ENCODE measurements at places on chromosomes 6 and 20.

GRCh38 chr6:167831281-167831828 is 4.6 kb downstream of the AFDN start:
- no peak for DNase-seq

DNA sequence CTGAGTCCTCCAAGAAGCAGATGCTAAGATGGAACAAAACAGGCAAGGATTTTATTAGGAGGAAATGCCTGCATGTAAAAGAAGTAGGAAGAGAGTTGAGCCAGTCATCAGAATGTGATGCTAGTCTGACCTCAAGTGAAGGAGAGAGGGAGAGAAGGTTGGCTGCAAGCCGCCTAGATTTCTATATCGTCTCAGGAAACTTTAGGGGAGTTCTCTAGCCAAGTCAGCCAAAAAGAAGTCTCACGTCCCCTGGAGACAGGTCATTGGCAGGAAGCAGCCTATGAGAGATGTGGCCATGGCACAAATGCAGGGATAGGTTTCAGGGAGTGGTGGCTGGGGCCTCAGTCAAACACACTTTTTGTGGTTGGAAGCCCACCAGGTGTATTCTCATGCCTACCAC is 378.0 kb downstream of the CD109 start:
- no peak for DNase-seq

GRCh38 chr6:169158174-169158573 is 95.5 kb downstream of the THBS2 start:
- DNase-seq, result no peak

GRCh38 chr6:128519132-128519930 is 1.1 kb downstream of the PTPRK start:
- DNase-seq, result peak; percentile 53

DNA sequence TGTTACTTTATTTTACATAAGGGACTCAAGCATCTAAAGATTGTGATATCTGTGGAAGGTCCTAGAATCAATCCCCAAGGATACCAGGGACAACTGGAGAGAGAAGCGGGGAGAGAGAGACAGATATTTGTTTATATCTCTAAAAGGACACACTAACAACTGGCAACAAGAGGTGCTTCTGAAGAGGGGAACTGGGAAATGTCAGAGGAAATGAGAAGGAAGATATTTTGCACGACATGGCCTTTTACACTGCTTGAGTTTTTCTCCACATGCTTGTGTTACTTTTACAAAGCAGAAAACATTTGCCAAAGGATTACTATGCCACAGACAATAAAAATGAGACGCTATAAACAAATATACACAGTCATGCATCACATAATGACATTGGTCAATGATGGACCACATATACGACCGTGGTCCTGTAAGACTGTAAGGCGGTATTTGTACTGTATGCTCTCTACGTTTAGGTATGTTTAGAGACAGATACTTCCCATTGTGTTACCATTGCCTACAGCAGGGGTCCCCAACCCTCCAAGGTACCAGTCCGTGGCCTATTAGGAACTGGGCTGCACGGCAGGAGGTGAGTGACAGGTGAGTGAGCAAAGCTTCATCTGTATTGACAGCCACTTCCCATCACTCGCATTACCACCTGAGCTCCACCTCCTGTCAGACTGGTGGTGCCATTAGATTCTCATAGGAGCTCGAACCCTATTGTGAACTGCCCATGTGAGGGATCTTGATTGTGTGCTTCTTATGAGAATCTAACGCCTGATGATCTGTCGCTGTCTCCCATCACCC is 64.6 kb upstream of the PTPN1 start:
- DNase-seq, result no peak

GRCh38 chr6:11606332-11606731 is 68.8 kb downstream of the TMEM170B start:
- DNase-seq, result peak; percentile 24

GRCh38 chr6:166620478-166621113 is 6.5 kb downstream of the RPS6KA2 start:
- DNase-seq, result peak; percentile 26

- DNase-seq, result no peak
Measured at GRCh38 chr6:13526727-13527670, 39.6 kb upstream of the GFOD1 start.

GRCh38 chr20:53829724-53830521 is 236.3 kb upstream of the ZNF217 start:
- peak; percentile 78 for DNase-seq

DNA sequence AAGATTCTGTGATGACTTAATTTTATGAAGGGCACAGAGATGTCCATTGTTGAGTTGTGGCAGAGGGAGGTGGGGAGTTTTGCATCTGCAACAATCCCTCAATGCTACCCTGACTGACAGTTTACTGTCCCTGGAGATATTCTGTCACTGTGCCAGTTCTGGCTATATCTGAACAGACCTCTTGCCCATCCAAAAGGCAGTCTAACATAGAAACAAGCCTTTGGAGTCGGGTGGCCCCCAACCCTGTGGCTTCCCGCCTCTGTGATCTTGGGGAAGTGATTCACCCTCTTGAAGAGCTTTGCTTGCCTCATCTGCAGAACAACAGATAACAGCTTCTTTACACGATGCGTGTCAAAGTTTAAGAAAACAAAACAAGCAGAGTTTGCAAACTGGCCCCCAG is 3.8 kb upstream of the E2F1 start:
- peak; percentile 85 for DNase-seq

DNA sequence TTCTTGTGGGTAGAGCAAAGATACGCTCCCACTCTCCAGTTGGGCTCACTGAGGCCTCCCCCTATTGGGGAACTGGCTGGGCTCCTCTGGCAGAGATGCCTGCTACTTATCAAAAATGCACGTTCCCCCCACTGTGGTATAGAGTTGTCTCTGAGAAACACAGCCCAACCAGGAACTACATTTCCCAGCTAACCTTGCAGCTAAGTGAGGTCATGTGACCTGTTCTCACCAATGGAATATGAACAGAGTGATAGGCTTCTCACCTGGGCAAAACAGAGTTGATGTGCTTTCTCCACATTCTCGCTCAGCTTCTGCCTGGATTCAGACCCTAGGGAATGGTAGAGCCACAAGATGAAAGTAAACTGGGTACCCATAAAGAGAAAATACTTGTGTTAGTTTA is 49.1 kb upstream of the PTPRT start:
- DNase-seq, result no peak

- no peak for DNase-seq
Measured at GRCh38 chr6:145733207-145733606, 2.1 kb downstream of the EPM2A start.

- no peak for DNase-seq
Measured at GRCh38 chr6:2396042-2396657, 150.7 kb upstream of the GMDS start.

DNA sequence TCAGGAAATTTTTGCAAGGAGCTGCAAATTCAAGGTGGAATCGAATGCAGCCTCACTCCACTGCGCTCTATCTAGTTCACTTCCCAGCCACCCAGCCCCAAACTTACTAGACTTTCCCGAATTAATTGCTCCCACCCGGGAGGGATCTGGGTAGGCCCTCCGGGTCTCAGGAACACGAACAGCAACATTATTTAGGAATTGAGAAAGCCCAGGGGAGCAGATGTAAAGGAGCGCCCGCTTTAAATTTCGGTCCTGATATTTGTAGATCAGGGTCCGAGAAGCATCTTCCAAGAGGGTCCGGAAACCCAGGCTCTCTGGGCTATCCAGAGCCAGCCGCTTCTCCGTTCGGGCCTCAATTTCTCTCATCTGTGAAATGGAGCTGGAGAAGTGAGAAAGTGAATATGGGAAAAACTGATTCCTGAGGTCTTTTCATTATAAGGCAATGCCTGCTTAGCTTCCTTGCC is 490 bp upstream of the ID1 start:
- no peak for DNase-seq

DNA sequence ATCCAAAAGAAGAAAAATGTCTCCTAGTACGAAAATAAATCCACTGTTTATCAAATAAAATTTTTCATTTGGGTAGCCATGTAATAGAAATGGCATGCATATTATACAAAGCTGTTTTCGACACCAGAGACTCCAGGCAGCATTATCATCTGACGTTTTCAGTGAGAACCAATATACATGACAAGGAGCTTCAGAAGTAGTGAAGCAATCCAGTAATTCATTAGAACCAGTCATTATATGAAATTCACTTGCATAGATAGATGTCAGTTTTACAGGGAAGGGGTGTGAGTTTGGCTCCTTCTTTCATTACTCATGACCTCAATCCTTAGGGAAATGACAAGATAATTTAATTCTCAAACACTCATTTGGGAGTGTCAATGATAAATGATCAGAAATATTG is 14.7 kb downstream of the HTR1B start:
- DNase-seq, result no peak

DNA sequence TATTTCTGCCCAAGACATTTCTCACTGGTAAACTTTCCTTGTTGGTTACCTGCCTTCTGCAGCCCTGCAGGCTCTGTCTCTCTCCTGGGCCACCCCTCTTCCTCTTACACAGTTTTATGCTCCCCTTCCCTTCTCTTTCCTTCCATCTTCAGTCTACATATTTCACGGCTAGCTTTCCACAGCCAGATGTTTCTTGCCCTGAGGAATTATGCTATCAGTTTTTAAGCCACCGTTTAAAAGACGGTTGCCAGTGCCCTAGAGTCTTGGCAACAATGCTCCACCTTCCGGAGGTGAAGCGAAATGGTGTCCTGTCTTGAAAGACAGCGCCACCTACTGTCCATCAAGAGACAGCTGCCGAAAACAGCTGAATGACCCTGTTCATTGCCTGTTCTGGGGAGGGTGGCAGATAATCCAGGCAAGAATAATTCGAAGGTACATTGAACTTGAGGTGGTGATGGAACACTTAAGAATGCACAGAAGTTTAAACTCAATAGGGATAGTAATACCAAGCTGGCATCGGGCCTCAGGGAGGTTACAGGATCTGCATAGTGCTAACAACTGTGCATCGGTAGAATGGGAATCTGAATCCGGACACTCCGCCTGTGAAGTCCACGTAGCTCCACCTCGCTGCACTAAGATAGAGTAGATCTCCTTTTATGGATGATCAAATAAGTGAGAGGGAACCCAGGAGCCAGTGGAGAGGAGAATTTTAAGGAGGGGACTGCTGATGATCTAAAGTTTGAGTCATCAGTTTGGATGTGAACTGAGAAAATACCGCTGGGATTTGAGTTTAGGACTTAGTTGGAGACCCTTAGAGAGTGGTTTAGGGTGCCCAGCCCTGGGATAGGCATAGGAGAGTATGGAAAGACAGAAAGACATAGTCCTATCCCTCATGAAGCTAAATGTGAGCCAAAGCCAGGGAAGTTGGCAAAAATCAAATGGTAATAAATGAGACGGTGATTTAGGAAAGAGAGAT is 4.8 kb upstream of the TRIM40 start:
- peak; percentile 73 for DNase-seq

DNA sequence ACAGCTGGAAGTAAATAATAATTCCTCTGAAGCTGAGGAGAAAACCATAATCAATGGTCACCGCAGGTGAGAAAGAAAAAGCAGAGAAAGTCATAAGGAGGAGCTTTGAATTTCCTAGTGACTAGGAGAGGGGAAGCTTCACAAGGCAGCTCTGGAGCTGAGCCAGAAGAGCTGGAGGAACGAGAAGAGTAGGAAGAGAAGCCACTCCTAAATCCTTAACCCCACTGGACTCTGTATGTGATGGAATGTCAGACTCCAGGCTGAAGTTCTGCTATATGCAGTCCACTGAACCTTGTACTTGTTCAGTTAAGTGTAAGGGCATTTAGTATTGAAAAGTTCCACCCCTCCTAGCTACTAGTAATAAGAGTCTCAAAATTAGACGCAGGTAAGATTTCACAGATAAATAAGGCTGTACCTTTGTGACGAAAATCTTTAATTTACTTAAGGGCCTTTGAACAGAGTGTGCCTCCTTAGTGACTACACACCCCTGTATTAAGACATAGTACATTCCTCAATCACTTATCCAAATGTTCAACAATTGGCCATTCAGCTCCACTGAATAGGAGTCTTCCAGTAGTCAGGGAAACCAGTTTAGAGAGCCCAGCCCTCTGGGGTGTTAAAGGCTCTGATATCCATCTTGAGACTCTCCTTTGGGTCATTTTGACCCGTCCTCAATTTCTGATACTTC is 71.4 kb upstream of the UFL1 start:
- no peak for DNase-seq

GRCh38 chr6:36297511-36297910 is 27.7 kb downstream of the PNPLA1 start:
- DNase-seq, result no peak

GRCh38 chr20:23652371-23652770 is 14.6 kb upstream of the CST3 start:
- no peak for DNase-seq

DNA sequence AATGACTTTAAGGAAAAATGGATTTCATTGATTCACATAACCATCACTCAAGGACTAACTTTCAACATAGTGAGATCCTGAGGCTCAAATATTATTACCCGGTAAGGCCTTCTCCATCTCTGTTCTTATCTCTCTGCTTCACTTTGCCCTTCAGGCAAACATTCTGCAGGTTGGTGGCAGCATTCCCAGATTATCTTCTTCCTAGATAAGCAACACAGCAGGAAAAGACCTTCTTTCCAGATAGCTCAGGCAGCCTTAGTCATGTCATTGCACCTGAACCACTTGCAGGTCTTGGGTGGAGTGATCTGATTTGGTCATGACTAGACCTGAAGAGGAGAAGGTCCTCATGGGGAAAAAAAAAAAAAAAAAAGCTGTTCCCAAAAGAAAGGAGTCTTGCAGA is 5.3 kb upstream of the HIVEP2 start:
- DNase-seq, result no peak

GRCh38 chr6:118776607-118777549 is 117.1 kb upstream of the ASF1A start:
- peak; percentile 71 for DNase-seq

GRCh38 chr6:259901-260508 is 32.3 kb upstream of the DUSP22 start:
- no peak for DNase-seq

GRCh38 chr6:139882234-139882633 is 507.8 kb upstream of the CITED2 start:
- peak; percentile 71 for DNase-seq

DNA sequence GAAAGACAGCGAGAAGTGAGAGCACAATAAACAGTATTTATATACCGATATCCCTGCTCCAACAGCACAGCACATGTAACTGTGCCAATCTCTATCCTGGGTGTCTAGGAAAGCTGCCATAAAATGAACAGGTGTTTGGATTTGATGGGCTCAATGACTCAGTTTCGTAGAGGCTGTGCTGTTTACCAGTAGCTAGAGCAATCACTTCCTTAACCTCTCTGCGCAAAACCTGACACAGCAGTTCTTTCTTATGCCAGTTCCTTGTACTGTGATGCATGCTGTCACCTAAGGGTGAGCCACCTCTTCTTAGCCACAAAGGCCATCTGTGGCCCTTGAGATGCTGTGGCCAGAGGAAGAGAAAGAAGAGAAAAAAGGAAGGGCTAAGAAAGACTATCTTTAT is 59.3 kb downstream of the SHPRH start:
- DNase-seq, result no peak

Data from SJSA1 (cell line).